Natural killer cell (primary cell): ENCODE measurements at places on chromosomes 1 and 21.

DNA sequence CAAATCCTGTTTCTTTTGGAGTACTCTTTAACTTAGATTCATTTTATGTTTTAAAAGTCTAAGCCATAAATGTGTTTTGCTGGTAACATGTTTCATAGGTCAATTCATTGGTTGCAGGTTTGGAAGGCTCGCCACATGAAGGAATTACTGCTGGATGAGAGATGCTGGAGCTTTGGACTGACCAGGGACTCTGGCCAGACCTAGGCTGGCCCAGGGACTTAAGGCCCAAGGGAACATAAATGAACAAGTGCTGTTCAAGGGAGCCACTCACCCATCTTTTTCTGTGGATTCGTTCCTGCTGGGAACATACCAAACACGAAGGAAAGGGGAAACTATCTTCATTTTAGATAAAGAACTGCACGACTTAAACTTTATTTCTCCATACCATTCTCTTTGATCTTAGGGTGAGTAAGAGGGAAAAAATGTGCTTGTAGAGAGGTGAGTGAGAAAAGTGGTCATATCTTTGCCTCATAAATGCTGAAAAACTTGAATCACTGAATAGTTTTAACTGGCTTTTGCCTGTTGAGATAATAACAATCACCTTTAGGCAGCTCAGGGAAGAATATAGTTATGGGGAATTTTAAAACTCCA is 15.3 kb upstream of the SHCBP1L start:
- DNase-seq: no peak

DNA sequence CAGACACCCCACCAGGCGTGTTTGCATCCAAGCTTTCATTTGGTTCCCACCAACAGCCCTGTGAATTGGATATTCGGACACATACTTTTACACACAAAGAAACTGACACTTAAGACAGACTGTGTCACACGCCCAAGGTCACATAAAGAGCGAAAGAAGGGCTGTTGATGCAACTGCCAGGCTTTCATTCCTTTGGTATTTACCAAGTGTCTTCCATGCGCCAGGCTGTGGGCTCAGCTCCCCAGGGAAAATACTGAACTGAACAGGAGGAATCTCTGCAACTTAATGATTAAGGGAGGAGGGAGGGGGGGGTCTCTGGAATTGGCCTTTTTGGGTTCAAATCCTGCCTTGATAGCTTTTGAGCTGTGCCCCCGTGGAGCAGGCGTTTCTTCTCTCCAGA is 122.8 kb downstream of the ACTL8 start:
- DNase-seq: no peak

DNA sequence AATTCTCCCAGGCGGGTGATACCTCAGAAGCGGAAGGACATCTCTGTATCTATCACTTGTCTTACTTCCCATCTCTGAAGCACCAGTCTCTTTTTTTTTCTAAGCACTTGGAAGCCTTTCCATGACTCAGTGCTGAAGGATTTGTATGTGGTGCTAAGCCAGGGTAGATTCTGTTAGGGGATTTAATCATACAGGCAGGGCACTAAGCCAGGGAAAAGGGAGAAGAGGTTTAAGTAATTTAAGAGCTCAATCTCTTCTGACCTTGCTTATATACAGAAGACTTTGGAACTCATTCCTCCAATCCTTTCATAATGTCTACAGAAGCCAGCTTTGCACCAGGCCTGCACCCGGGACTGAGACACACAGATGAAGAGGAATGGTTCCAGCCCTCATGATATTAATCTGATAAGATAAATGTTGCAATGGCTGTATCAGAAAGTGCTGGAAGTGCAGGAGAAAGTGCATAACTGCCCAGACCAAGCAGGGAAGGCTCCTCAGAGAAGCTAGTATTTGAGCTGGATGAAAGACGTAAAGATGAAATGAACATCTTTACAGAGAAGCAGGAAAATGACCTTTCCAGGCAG is 11.0 kb downstream of the FAM163A start:
- DNase-seq: no peak

- DNase-seq: no peak
Observed at GRCh38 chr21:39869141-39869818, 2.0 kb downstream of the PCP4 start.

- DNase-seq: no peak
Observed at GRCh38 chr1:16258591-16259135, 21.7 kb upstream of the CPLANE2 start.

DNA sequence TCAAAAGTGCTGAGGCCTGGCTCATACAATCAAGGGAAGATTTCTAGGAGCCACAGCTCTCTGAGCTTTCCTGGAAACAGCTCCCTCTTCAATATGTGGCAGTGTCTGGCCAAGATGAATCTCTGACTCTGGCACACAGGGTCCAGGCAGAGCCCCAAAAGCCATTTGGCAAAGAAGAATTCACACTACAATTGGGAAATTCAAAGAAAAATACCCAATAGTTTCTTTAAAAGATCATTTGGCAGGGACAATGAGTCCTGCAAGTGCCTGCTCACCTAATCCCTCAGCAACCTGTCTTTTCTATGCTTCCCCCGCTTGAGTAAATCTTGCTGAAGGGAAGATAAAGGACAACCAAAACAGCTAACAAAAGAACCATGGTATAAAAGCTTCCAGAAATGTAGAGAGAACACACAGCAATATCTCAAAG is 124.6 kb downstream of the TGFBR3 start:
- no peak for DNase-seq

DNA sequence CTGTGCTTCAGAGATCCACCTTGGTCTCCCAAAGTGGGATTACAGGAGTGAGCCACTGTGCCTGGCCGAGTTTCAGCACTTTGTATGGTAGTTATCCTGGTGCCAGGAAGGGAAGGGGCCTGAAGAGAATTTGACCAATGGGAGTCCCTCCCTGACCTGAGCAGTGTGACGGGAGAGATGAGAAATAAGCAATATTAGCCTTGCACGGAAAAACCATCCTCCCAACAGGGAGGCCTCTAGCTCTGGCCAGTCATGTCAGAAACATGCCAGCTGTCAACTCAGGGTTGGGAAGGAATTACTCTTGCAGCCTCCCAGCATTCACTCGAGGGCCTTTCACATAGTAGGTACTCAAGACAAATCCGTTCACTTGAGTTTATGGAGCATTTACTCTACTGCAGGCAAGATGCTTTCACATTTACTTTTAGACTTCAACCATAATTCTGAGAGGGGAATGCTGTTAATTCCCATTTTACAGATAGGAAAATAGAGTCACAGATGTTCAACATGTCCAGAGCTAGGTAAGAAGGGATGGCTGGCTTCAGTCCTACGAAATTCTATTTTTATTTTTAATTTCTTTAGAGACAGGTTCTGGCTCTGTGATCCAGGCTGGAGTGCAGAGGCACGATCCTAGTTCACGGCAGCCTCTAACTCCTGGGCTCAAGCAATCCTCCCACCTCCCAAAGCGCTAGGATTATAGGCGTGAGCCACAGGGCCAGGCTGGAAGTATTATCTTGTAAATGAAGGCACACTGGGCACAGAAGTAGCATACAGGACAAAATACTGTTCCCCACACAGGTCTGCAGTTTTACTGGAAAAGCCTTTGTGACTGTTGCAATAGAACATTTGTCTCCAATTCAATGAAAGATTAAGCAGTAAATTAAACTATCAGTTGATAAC is 3.2 kb upstream of the ATP13A2 start:
- no peak for DNase-seq

- DNase-seq: peak; percentile 50
Observed at GRCh38 chr1:182595641-182596240, 6.7 kb upstream of the RNASEL start.

GRCh38 chr1:93773049-93773838 is 91.6 kb upstream of the BCAR3 start:
- DNase-seq: no peak

GRCh38 chr1:243325305-243325890 is 69.6 kb downstream of the SDCCAG8 start:
- no peak for DNase-seq

- no peak for DNase-seq
Observed at GRCh38 chr1:33784876-33785275, 79.0 kb upstream of the HMGB4 start.
